ENCODE measurements at places on chromosomes 6 and 20. TPM values are rescaled to one million over a fixed set of nuclear protein-coding genes. Genes with fewer than 3 reads are reported as not detected.
A peak's percentile ranks its signal among the peaks of the same experiment; 100 is the strongest.

DNA sequence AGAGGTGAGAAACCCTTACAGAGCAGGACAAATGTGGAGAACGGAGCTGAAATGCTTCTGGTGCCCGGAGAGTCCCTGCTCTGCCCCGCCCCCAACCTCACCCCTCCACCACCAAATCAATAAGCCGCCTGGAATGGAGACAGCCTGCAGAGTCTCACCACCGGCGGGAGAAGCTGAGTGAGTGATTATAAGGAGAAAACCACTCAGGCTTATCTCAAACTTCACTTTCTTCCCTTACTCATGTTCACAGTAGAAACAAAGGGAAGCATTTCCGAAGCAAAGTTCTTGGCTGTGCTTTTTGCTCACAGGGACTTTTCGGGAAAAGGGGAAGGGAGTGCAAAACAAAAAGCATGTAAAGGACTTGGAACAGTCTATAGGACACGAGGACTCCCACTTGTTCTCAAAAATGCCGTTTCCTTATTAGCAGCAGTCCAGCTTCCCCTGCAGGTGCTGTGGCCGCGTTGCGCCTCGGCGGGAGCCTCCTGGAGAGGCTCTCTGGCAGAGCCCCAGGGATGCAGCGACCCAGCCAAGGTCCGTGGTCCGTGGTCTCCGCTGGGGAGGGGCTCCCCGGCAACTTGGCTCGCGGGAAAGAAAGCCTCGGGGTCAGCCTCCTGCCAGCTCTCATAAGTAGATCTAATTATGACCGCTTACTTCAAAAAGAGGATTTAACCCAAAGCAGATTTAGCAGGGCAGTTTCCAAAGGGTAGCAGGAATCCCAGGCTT is 64.8 kb upstream of the TMEM30A start:
- DNase-seq, result no peak

DNA sequence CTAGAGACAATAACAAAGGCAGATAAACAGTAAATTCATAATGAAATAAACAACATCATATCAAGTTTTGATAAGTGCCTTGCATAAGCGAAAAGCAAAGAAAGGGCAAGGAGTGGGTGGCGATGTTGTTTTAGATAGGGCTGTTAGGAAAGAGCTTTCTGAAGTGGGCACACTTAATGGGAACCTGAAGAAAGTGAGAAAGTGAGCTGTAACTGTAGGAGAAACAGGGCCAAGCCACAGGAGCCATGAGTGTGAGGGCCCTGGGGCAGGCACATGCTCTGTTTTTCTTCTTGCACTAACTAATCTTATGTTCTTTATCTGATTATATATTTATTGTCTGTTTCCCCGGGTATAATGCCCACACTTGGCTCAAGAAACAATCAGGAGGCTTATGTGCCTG is 193.4 kb upstream of the SUPT3H start:
- DNase-seq, result no peak

DNA sequence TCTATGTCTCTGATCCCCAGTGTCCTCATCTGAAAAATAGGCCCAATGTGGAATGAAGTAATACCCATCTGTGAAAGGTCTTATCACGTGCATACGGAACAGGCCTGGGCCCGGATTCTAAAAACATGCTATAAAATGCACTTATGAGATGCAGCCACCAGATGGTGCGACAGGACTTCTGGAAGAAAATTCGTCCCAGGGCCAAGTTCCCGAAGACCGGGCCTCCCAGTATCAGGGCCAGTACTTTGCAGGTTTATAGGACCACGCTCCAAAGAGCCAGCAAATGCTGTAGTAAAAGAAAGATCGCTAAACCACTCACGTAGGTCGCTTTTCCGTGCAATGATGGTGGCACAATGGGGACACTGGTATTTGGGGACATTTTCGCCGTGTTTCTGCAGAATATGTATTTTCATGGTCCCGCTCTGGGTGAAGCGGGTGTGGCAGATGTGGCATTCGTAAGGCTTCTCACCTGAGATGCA is 10.6 kb downstream of the CTCFL start:
- DNase-seq, result peak; percentile 44

SLC26A8 gene
- 0.84 TPM for total RNA-seq

ZC3H12D gene
- total RNA-seq, result 8.9 TPM

GRCh38 chr6:161630674-161631073 is 356.8 kb upstream of the AGPAT4 start:
- no peak for DNase-seq

DNA sequence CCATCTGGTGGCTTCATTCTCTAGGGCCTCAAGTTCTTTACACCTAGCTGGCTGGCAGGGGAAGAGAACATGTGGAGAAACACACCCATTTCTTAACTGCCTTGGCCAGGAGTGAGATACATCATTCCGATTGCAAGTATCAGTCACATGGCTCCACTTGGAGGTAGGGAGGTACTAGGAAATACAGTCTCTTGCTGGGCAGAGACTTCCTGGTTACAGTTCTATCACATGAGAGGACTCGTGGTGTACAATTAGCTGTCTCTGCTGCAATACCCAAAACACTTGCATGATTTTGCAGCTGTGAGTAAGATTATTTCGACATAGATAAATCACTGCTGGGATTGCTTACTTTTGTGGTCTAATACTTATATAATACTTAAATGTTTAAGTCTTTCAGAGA is 51.1 kb downstream of the GTF2H5 start:
- no peak for DNase-seq
